ENCODE measurements at places on chromosomes 7 and 10.

- no peak for DNase-seq
Measured at GRCh38 chr10:6871128-6871527, 291.1 kb upstream of the PRKCQ start.

DNA sequence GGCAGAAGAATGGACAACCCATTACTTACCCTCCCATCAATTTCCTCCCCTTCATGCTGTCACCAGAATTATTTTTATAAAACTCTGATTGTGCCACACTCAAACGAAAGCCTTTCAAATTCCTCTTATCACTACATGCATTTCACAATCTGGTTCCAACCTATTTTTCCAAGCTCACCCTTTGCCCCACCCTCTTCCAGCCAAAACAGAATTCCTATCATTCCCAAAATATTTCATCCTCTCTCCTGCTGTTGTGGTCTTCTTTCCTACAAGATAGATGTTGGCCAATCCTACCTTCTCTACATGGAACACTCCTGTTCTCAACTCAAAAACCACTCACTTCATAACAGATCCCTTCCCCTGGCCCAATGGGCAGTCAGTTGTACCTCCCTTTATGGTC is 111.5 kb downstream of the ELAPOR2 start:
- no peak for DNase-seq

DNA sequence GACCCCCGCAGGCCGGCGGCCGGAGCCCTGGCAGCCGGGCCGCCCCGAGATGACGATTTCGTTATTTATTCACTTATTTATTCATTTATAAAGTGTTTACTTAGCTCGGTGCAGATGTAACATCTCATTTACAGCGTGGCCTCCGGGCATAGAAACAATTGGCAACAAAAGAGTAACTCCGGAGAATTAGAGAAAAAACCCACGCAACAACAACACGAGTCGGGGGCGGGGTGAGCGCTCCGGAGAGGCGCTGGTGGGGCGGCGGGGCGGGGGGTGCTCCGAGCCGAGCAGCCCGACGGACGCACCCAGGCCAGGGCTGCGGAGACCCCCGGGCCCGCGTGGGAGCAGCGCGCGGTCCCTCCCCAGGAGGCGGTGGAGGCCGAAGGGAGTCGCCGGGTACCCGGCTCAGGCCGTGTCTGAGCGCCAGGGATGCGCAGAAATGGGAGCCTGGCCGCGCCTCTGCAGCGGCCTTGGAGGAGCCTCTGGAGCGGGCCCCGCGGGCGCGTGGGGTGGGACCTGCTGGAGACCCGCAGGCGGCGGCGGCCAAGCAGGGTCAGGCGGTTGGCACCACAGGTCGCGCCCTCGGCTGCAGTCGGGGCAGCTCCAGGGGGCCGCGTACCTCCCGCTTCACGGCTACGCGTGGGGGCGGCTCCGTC is 14.3 kb downstream of the UNCX start:
- no peak for DNase-seq

DNA sequence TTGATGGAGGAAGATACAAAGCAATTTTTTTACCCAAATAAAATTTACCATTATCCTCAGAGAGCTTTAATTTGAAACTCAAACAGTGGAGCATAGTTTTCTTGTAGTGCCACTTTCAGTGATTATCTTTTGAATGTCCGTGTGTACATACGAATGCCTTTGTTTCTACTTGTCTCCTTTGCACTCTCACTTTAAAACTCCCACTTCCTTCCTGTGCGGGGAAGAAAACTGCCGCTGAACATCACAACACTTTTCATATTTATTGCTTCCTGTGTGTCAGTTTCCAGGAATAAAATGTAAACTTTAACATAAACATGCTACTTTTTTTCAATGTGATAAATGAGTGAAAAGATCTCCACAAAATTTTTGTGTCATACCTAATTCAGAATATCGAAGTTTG is 102.4 kb downstream of the SEMA3A start:
- DNase-seq: no peak

- no peak for DNase-seq
Measured at GRCh38 chr7:154965014-154965413, 37.9 kb downstream of the PAXIP1 start.
